ENCODE measurements at places on chromosomes 12 and 14. TPM values are rescaled to one million over a fixed set of nuclear protein-coding genes. Genes with fewer than 3 reads are reported as not detected.

The FOXG1 gene
- 54.8 TPM for total RNA-seq

The PRB2 gene
- 1.7 TPM for total RNA-seq

The SLC39A2 gene
- not detected for total RNA-seq

The RTL1 gene
- total RNA-seq: not detected

The MYH6 gene
- total RNA-seq: not detected

The FSCB gene
- not detected for total RNA-seq

The TNFRSF1A gene
- total RNA-seq: 8.1 TPM

The SLC2A14 gene
- under 0.01 TPM for total RNA-seq

The CD4 gene
- total RNA-seq: 2.2 TPM

The SLC10A1 gene
- total RNA-seq: not detected

Measured in temporal lobe (tissue), 4 donors.